ENCODE measurements at places on chromosomes 6 and 20. TPM values are rescaled to one million over a fixed set of nuclear protein-coding genes. Genes with fewer than 3 reads are reported as not detected.

BNIP5 gene
- not detected for total RNA-seq

DNA sequence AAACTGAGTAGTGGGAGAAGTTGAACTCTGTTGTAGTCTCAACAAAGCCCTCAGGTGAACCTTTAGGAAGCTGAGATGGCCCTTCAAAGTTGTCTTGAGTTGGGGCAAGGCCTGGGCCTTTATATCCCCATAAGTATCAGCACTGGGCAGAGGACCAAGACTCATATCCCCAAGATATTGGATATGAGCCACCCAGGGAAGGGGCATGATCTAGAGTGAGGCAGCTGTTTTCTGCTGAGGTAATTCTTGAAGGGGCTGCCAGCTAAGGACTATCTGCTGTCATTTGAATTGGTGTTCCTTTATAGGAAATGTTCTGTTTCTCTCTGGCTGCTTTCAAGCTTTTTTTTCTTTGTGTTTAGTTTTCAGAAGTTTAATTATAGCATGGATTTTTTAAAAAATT is 140.7 kb upstream of the FLRT3 start:
- no peak for DNase-seq

EYS gene
- total RNA-seq: not detected

- no peak for DNase-seq
Measured at GRCh38 chr20:49636447-49636846, 68.5 kb upstream of the PTGIS start.

DNA sequence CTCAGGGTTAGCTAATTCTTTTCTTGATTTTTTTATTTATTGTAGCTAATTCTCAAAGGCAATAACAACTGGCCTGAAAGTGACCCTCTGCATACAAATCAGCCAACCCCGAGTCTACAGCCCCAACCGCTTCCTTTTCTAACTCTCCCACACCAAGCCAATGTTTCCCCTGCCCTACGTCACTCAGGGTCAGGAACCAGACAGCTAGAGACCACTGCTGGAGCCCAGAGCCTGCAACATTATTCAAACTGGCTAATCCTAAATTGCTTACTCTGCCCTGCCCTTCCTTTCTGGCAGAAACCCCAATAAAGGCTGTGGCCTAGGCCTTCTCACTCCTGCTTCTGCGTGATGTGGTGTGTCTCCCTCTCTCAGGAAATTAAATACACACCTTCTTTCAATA is 320.7 kb downstream of the CBLN4 start:
- DNase-seq: no peak
